ENCODE measurements at places on chromosomes 16 and 17. TPM values are rescaled to one million over a fixed set of nuclear protein-coding genes. Genes with fewer than 3 reads are reported as not detected.

GRCh38 chr17:61368832-61369450, 30.7 kb upstream of the TBX2 start:
- DNase-seq: no peak

DNA sequence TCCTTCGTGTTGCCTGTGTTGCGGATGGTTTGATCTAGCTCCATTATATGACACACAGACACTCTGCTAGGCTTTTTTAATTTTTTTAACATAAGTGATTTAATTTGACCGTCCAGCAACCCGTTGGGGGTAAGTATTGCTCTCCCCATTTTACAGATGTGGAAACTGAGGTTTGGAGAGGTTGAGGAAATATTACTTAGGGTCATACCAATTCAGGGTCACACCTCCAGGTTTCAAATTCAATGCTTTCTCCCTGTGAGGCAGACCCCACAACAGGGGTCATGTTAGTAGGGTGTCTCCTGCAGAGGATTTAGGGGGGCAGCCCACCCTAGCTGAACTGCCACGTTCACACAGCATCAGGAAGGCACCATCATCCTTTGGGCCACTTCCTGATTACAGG, 179.4 kb downstream of the COPRS start:
- no peak for DNase-seq

GRCh38 chr16:2609827-2610470, 72.1 kb downstream of the PDPK1 start:
- DNase-seq: no peak

DNA sequence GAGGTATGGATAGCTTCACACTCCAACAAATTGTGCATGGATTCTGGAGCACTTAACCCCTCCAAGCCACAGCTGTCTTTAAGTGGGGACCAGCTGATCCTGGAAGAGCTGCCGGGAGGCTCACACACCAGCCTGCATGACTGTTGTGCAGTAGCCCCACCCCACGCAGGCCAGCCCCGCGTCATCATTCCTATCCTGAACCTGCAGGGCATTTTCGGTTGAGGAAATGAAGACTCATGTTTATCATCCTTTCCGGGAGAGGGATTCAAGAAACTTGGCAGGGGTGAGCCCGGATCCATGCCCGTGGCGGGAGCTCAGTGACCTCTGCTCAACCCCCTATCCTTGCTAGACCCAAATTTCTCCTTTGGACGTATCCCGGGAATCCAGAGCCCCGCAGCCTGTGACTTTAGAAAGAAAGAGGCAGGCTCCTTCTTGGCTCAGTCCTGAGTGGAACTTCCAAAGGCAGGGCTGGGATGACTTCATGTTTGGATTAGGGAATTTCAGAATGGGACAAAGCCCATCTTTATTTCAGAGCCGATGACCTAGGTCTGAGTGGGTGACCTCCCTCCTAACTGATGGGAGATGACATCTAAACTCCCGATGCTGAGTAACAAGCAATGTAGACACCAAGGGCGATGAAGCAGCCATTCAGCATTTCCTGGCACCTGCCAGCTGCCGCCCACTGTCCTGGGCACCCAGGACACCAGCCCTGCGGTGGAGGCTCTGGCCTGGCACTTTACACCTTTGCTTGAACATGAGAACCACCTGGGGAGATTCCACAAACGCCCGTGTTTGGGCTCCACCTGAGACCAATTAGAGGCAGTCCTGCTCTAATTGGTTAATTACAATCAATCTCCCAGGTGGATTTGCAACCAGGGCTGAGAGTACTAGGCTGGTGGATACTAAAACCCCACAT, 43.3 kb upstream of the CMIP start:
- peak; percentile 93 for DNase-seq

The POLR3K gene
- 4.6 TPM for total RNA-seq

- no peak for DNase-seq
Measured at GRCh38 chr16:1749152-1750117, 21.9 kb downstream of the NME3 start.

The ANKRD13B gene
- total RNA-seq: 4.8 TPM

GRCh38 chr17:50949989-50950877, 84.1 kb upstream of the TOB1 start:
- DNase-seq: peak; percentile 67

DNA sequence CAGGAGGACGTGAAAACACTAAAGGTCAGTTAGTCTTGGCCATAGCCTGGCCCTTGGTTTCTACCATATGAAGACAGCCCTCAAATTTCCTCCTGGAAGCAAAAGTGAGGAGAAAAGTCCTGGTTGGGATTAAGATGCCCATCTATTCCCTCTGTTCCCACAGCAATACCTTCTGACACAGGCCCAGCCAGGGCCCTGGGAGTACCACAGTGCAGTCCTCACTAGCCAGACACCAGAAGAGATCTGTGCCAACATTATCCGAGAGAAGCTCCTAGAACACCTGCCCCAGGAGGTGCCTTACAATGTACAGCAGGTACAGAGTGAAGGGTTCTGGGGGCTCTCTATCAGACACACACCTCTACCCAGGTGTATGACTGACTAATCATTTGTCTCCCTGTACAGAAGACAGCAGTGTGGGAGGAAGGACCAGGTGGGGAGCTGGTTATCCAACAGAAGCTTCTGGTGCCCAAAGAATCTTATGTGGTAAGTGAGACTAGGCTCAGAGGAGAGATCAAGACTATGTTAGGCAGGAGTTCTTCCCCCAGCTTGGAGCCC, 4.1 kb downstream of the ERAL1 start:
- no peak for DNase-seq

DNA sequence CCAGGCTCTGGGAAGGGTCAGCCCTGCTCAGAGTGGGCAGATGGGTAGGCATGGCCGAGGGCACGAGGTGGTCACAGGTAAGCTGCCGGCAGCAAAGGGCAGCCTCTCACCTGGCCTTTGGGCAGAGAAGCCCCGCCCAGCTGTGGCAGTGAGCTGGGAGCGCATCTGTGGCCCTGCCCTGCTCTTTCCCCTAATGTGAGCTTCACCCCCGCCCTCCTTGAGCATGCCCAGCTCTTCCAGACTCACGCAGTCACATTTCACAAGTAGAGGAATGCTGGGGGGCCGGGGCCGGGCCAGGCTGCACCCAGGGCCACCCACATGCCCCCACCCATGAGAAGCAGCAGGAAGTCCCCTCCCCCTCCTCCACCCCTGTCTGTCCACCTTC, 40.7 kb upstream of the SLC38A10 start:
- DNase-seq: no peak

DNA sequence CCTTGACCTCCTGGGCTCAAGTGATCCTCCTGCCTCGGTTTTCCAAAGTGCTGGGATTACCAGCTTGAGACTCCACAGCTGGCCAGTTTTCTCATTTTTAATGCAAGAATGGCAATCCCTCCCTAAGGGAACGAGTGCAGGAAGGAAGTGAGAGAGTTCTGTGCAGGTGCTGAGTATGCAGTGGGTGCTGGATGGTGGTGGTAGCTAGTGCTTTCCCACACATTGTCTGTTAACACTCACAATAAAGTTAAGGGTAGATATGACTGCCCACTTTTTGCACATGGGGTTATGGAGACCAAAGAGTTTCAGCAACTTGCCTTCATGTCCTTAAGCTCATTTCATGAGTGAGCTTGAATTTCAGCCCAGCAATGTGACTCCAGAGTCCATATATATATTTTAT, 18.5 kb downstream of the RGS9 start:
- DNase-seq: no peak

DNA sequence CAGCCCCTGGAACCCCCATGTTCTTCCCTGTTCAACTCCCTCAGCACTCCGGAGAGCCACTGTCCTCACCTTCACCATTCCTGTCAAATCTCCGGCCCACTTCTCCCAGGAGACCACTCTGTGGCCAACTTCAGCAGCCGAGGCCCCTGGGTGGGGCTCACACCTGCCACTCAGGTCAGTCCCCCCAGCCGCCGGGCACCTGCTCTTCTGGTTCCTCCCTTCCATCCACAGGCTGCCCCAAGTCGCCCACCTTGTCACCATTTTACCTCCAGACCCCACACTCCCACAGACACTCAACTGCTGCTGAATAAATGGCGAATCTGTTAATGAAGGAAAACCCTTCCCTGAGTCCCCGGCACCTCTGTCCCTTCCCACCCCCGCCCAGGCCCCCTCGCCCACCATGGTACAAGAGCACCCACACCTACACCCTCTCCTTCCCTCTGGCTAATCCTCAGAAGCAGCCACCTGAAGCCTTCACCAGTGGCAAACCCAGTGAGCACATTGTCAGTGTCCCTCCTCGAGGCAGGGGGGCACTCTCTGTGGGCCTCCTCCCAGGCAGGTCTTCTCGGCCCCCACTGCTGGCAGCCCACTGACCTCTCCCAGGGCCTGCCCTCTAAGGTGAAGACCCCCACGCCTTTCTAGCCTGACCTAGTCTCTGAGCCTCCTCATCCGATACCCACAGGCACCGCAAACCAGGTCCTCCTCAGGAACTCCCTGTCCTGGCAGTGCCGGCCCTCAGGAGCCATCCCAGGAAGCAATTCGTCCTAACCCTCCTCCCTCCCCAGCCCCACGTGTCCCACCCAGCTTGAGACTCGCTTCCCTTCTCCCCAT, 8.2 kb downstream of the CANT1 start:
- DNase-seq: no peak

The SYT17 gene
- total RNA-seq: 4.4 TPM

The DPEP1 gene
- total RNA-seq: 0.20 TPM

DNA sequence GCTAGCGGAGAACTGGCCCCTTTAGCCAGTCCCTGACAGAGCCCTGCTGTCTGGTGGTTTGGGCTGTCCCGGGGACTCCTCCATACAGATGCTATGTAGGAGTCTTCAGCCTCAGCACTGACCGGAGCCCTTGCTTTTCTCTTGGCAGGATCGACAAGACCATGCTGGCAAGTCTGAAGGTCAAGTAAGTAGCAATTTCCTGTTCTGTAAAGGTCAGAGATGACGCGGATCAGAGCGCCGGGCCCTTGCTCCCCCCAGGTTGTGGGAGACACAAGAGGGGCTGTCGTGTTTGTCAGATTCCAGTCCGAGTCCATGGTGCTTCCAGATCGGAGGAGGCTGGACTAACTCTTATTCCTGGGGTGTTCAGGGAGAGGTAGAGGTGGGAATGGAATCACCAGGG, 4.1 kb downstream of the RAP1GAP2 start:
- no peak for DNase-seq

The DHRS7C gene
- total RNA-seq: not detected

Data from lung microvascular endothelial cell (primary cell).